Right lung (tissue), 10 donors: ENCODE measurements at places on chromosomes 1 and 21.

- DNase-seq: no peak
Observed at GRCh38 chr1:71561729-71562128, 480.9 kb upstream of the ZRANB2 start.

- DNase-seq: no peak
Observed at GRCh38 chr1:203126151-203126865, 1.2 kb upstream of the ADORA1 start.

GRCh38 chr1:242086706-242087105 is 87.8 kb upstream of the MAP1LC3C start:
- no peak for DNase-seq

- DNase-seq: no peak
Observed at GRCh38 chr1:176049582-176049981, 157.5 kb downstream of the COP1 start.

GRCh38 chr1:228463559-228464455 is 23.4 kb upstream of the RNF187 start:
- DNase-seq: no peak

- DNase-seq: peak; percentile 42
Observed at GRCh38 chr1:3910857-3911845, 11.1 kb upstream of the C1orf174 start.

DNA sequence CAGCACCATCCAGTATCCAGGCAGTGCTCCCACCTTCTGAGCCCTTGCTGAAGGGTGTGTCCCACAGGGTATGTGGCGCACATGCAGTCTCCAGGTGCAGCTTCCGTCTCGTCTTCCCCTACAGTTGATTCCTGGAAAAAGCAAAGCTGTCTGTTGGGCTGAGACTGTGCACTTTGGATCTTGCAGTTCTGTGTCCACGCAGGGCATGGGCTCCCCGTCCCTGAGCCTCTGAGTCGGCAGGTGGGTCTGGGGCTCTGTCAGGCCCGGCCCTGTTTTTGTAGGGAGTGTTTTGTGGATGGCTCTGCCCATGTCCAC is 32.8 kb downstream of the SNAP47 start:
- no peak for DNase-seq

DNA sequence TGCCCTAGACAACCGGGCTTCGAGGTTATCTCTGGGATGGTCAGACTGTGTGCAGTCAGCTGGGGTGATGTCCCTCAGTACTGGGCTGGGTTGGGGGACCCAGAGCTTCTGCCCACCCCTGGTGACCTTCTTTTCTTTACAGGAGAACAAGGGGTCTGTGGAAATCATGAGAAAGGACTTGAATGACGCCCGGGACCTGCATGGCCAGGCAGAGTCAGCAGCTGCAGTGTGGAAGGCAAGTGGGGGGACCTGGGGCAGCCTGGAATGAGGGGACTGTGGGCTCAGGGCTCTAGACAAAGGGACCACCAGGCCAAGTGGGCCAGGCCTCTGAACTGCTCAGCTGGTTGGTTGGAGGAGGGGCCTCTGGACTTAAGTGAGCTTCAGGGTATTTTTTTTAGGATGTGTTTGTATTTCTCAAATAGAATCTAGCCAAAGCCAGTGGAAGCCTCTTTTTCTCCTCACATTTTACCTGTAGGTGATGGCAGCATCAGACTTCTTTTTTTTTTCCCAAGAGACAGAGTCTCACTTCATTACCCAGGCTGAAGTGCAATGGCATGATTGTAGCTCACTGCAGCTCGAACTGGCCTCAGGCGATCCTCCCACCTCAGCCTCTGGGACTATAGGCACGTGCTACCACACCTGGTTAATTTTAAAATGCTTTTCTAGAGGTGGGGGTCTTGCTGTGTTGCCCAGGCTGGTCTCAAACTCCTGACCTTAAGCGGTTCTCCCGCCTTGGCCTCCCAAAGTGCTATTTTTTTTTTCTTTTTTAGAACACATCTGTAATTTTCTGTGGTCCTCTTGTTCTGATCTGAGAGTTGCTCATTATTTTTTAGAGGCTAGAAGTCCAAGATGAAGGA is 1.9 kb downstream of the RNF187 start:
- no peak for DNase-seq

- no peak for DNase-seq
Observed at GRCh38 chr1:32917521-32917920, 16.3 kb upstream of the TMEM54 start.

- no peak for DNase-seq
Observed at GRCh38 chr1:170126696-170127095, 19.1 kb upstream of the NTMT2 start.

GRCh38 chr1:181522864-181523263 is 39.5 kb downstream of the CACNA1E start:
- no peak for DNase-seq

DNA sequence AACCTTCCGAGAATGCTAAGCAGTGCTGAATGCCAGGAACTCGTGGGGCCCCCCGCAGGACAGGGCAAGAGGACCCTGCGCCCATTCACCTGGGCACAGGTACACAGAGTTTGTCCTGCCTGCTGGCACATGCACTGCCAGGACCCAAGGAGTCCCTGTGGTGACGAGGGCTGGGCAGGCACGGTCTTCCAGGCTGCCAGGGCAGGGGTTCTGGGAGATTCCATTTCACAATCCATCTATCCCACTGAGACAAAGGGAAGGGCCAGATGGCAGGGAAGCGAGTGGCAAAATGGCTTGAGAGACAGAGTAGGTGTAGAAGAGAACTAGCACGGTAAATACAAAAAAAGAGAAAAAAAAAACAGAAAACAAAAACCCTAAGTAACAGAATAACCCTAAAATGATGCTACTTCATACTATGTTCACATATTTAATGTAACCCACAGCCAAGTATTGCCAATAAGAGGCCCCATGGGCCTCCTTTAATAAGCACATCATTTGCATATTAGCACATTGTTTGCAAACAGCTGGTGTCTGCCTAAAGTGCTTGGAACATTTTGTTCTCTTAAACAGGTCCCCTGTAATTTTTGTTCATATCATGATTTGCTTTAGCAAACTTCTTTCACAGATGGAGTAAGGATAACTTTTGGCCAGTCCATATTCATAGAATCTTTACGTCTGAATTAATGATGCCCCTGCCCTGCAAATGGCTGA is 83.8 kb downstream of the STUM start:
- no peak for DNase-seq

GRCh38 chr1:95246511-95246910 is 12.5 kb downstream of the RWDD3 start:
- no peak for DNase-seq

DNA sequence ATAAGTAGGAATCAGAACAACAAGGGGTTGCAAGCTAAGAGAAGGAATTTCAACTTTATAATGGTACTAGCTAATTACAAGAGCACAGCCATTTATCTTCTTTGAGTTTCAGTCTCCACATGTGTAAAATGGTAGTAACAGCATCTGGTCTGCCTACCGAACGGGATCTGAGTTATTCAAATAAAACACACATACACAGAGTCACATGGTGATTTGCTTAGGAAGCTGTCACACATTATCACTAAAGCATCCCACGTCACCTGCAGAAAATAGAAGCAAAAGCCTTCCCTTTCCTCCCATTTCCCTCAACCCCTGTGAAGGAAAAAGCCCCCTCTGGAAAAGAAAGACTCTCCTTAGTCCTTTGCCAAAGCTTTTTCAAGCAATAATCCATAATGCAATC is 389.7 kb downstream of the OMA1 start:
- no peak for DNase-seq

GRCh38 chr1:179598631-179599030 is 7.0 kb downstream of the TDRD5 start:
- no peak for DNase-seq

GRCh38 chr1:222334026-222334680 is 213.8 kb downstream of the HHIPL2 start:
- DNase-seq: no peak

DNA sequence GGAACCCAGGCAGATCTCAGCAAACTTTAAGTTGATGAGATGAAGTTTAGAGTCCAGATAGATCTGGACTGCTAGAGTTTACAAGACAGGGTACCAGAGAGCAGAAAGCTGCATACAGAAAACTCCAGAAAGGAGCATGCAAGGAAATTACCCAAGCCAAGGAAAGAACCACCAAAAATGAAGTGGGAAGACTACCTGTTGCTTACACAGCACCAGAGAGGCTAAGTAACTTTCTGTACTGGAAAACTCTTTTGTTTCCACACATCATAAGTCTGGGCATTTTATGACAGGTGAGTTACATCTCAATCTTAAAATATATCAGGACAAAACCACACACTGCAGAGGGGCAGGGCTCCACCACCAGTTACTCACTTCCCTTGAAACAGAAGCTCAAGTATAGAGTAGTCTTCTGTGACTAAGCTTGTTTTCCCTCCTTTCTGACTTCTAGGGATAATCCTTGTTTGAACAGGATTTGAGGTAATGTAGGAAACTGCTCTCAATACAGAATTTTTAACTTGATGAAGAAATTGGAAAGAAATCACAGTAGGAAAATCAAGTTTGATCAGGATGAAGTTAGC is 17.4 kb upstream of the GJA9 start:
- DNase-seq: no peak

GRCh38 chr1:224666913-224667312 is 50.8 kb downstream of the CNIH3 start:
- DNase-seq: no peak

- no peak for DNase-seq
Observed at GRCh38 chr1:158075078-158075477, 81.6 kb downstream of the KIRREL1 start.

DNA sequence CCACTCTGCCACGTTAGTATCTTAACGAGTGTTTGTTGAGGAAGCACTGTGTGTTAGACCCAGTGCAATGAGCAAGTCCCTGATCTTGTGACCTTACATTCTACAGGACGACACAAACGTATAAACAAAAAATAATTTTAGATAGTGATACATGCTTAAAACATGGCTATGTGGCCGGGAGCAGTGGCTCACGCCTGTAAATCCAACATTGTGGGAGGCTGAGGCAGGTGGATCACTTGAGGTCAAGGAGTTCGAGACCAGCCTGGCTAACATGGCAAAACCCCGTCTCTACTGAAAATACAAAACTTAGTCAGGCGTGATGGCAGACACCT is 19.6 kb downstream of the MTX1 start:
- DNase-seq: no peak

DNA sequence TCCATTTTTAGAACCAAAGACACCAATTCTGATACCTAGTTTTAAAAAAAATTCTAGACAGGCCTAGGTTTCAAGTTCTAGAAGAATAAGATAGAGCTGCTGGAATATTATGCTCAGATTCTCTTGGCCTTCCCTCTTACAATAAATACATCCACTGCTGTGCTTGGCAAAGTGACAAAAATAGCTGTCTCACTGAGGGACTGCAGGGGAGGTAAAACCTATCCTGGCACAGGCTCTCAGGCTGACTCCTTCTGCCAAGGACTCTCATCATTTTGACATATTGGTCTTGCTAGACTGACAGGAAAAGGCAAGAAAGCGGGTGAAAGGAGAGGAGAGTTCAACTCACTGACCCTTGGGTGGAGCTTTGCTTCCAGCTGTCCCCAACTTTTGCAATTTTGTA is 197.0 kb upstream of the LHX8 start:
- no peak for DNase-seq

DNA sequence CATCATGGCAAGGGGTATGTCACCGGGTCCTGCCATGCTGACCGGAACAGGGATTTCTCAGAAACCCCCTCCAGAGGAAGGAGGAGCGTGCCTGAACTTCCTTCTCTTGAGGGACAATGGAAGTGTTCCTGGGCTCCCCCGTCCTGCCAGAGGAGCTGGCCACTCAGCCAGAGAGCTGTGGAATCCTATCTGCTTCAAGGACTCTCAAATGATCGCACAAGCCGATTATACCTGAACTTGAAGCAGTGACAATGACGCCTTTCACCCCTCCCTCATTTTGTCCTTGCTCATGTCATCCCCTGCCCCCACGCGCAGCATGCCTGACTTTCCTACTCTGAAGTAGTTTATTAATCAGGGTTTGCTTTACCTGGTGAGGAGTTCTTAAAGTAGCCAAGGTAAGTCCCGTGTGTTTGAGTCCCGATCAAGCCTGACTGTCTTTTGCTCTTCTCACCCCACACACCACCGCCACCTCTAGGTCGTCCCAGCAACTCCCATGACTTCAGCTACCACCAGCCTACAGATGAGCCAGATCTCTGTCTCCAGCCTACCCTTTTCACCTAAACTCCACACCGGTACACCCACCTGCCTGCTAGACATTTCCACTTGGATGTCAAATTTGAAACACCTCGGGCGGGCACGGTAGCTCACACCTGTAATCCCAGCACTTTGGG is 25.0 kb upstream of the PRELP start:
- no peak for DNase-seq

DNA sequence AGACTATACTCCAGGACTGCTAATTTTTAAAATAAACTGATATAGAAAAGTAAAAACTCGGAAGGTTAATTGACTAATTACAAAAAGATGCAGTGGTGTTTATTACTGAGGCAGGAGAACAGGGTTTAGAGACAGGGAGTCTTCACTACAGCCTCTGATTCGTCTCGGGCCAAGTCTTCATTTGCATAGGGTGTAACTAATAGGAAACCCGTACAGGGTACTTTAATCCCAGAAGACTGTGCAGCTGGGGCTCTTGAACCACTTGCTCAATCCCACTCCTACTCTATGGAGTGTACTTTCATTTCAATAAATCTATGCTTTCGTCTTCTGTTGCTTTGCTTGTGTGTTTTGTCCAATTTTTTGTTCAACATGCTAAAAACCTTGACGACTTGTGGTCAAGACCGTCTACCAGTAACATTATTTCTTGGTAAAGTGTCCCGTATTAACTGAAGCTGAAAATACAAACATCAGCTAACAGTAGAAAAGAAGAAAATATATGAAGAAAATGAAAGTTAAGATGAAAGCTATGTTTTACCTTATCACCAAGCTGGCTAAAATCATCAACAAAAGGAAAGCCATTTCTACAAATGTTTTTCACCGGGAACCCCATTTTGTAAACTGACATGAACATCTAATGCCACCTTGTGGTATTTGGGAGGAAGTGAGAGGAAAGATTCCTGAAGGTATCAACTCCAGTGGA is 8.0 kb downstream of the SDHB start:
- DNase-seq: peak; percentile 46

DNA sequence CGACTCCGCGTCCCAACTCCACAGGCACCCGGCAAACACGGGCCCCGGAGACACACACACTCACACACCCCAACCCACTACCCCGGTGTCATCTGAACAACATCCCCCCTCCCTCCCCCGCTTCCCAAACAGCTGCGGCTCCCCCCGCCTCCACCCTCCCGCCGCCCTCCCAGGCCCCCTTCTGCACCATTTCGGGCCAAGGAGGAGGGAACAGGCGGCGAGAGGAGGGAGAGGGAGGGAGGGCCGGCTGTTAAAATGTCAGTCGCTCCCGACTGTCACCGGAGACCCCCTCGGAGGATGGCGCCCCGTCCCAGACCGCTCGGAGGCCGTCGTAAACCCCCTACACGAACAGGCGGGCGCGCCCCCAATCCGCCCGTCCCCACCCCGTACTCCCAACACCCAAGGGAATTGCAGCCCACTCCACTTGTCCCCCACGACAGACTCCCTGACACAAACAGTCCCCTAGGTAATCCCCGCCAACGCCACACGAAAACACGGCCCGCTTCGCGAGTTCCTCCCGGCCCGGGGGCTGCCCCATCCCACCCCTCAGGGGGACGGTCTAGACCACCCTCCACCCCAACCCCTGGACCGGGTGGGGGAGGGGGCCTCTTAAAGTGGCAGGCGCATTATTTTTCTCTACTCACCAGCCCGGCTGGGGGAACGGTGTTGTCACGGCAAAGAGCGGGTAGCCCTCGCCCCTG is 583 bp downstream of the MEF2D start:
- DNase-seq: peak; percentile 80

GRCh38 chr1:99738858-99739465 is 27.5 kb downstream of the FRRS1 start:
- no peak for DNase-seq
